Central memory CD4-positive, alpha-beta T cell (primary cell): ENCODE measurements at places on chromosomes 1 and 21.

DNA sequence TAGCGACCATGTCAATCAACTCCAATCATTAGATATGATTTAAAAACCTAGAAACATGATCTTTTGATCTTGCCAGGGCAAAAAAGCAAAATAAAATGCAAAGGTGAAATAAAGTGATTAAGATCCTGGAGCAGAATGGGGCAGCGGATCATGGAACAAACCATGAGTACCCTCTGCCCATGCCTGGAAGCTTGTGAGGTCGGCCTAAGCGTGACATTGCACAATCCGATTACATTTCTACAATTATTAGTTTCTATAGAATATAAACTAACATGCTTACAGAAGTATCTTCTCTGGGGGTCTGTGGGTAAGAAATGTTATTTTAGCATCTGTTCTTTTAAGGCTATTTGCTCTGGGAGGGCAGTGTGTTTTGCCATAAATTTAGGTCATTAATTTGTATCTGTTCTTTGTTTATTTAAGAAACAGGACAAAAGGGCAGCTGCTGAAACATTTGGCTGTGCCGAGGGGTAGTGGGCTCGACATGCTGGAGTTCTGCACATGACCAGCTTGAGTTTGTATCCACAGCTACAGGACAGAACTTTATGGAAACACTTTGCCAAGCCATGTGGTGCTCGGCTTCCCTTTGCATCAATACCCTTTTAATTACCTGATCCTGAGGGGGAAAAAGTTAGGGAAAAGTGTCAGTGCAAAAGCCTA lies 55.9 kb downstream of the ZBTB18 start:
- DNase-seq = no peak

- no peak for DNase-seq
These were observed 1.9 kb downstream of the BTF3L4 start for GRCh38 chr1:52057876-52058415.

DNA sequence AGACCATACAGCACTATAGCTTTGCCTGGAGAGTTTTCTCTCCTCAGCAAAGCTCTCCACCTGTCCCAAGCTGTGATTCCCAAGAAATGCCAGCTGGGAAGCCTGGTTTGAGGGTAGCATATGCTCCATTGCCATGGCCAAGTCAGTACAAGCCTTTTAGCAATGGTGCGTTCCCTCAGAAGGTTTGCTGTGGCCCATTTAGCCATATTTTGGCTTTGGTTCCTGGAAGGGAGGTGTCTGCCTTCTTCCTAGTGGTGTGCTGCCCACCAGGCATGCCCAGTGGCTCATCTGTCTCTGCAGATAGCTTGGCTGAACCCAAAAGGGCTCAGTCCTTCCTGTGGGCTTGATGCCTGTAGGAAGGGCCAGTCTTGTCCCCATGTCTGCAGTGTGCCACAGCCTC lies 32.4 kb downstream of the GALNT2 start:
- no peak for DNase-seq

GRCh38 chr1:84103197-84103992 lies 40.7 kb upstream of the PRKACB start:
- DNase-seq = no peak

- DNase-seq = no peak
These were observed 8.6 kb downstream of the WNT9A start for GRCh38 chr1:227938911-227939790.

DNA sequence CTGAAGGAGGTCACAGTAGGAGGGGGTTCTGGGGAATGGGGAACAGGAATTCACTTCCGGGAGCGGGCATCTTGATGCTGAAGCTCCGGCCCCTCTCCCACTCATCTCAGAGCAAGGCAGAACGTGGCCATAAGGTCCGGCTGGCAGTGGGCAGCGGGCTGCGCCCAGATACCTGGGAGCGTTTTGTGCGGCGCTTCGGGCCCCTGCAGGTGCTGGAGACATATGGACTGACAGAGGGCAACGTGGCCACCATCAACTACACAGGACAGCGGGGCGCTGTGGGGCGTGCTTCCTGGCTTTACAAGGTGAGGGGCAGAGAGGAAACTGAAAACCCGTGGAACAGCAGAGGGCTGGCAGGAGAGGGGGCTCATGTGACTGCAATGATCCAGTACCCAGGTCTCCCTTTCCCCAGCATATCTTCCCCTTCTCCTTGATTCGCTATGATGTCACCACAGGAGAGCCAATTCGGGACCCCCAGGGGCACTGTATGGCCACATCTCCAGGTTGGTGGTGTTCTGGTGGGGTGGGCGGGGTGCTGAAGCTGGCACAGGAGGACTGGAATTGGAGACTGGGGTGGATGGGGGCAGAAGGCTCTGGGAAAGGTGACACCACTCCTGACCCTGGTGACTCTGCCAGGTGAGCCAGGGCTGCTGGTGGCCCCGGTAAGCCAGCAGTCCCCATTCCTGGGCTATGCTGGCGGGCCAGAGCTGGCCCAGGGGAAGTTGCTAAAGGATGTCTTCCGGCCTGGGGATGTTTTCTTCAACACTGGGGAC lies 3.0 kb downstream of the SLC27A3 start:
- DNase-seq = no peak

GRCh38 chr1:204680461-204680860 lies 5.1 kb downstream of the LRRN2 start:
- no peak for DNase-seq

DNA sequence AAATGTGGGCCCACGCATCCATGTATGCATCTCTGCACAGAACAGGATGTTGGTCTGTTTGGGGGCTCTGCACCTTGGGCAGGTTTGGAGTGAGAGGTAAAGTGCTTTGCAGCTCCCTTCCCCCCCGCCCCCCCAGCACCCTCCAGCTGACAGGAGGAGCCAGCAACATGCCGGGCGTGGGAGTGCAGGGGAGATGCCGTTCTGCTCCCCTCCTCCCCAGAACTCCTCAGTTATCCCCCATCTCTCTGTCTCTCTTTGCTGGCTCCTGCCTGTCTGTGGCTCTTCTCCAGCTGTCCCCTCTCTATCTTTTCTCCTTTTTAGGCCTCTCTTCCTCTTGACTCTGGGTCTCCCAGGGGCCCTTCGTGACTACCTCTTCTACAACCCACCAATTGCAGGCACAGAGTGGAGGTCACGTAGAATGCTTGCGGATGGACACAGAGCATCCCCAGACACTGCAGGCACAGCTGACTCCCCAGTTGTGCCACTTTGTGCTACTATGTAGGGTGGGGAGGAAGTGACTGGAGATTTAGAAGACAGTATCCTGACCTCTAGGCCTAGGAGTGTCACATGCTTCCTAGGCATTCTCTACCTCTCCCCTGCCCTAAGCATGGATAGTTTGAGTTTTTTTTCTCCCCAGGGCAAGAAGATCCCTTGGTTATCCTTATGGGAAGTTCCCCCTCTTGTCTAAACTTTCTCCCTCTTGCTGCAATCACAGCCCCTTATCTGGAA lies 1.7 kb upstream of the RORC start:
- no peak for DNase-seq

DNA sequence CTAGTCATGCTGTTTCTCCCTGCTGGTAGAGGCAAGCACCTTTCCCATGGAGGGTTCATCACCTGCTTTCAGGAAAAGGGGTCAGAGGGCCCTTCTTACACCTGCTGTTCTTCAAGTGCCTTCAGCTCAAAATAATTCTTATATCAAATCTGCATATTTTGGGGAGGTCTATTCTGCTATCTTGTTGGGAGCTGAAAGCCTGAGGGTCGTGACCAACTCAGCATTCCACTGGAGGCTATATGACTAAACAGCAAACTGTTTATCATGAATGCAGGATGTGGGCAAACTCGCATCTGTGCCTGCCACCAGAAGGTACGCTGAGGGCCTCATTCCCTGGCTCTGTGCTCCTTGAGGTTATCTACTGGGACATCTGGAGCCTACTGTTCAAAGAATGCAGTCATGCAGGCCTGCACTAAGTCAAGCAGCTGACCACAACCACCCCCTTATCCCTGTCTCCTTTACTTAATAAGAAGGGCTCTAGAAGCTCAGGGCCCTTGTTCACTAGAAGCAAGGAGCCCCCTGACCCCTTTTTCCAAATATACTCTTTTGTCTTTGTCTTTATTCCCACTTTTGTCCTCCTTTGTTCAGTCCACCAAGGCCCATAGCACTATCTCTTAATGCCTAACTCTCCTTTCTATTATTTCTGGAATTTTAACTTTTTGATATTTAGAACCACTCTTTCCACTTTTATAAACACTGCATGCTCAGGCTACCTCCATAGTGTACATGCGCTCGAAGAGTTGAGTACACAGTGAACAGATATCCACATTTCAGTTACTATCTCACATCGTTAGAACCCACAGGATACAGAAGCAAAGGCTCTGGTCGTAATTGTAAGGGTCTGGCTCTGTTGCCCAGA lies 4.5 kb upstream of the TRIM17 start:
- no peak for DNase-seq

- DNase-seq = peak; percentile 15
These were observed 241.0 kb downstream of the KCNJ6 start for GRCh38 chr21:37675202-37675801.

DNA sequence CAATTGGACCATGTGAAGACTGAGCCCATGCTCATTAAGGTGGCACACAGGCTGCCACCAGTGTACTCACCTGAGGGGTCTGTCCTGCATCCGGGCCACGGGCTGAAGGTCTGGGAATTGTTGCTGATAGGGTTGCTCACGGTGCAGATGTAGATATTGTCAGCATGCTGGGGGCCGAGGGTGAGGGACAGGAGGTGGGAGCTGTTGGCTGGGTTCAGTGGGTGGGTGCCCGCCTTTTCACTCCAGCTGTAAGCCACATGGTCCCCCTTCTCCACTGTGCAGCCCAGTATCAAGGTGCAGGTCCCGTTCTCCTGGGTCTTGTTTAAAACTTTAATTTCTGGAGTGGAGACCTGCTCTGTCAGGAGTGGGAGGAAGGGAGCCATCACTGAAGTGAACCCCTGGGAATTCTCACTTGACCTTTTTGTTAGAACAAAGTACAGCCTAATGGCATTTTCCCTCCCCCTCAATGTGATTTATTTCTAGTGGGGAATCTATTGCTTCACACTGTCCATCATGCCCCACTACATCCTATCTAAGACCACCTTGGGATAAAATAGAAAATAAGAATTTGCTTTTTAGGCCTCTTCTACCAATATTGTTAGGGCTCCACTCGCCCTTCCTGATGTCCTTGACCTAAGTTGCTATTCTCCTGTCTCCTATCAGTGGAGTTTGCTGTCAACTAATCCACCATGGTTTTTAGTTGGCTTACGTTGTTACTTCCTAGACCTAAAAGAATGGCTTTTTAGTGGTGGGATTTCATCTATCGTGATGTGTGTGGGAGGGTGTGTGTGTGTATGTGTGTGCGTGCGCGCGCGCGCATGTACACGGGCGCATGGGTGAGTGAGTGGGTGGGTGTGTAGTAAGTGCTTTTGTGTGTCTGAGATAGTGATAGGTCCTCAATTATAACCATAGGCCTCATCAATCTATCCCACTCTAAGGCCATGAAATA lies 12.0 kb downstream of the SLAMF1 start:
- no peak for DNase-seq

- no peak for DNase-seq
These were observed 108.1 kb upstream of the GNG4 start for GRCh38 chr1:235757587-235758096.

DNA sequence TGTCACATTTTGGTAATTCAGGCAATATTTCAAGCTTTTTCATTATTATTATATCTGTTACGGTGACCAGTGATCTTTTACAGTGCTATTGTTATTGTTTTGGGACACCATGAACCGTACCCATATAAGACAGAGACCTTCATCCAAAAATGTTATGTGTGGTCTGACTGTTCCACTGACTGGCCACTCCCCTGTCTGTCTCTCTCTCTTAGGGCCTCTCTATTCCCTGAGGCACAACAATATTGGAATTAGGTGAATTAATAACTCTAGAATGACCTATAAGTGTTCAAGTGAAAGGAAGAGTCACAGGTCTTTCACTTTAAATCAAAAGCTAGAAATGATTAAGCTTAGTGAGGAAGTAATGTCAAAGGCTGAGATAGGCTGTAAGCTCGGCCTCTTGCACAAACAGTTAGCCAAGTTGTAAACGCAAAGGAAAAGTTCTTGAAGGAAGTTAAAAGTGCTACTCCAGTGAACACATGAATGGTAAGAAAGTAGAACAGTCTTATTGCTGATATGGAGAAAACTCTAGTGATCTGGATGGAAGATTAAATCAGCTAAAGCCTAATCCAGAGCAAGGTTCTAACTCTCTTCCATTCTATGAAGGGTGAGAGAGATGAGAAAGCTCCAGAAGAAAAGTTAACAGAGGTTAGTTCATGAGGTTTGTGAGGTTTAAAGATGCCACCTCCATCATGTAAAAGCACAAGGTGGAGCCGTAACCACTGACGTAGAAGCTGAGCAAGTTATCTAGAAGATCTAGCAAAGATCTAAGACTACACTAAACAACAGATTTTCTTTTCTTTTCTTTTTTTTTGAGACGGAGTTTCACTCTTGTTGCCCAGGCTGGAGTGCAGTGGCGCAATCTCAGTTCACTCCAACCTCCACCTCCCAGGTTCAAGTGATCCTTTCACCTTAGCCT lies 19.7 kb upstream of the DIPK1A start:
- peak; percentile 88 for DNase-seq

- no peak for DNase-seq
These were observed 37.3 kb downstream of the CHAF1B start for GRCh38 chr21:36422279-36423098.
